CD8-positive, alpha-beta T cell (primary cell): ENCODE measurements at places on chromosomes 12 and 14.
A peak's percentile ranks its signal among the peaks of the same experiment; 100 is the strongest.

GRCh38 chr12:62466018-62466593 is 520 bp upstream of the MON2 start:
- peak; percentile 50 for DNase-seq

GRCh38 chr12:117533687-117534086 is 172.3 kb upstream of the NOS1 start:
- no peak for DNase-seq

DNA sequence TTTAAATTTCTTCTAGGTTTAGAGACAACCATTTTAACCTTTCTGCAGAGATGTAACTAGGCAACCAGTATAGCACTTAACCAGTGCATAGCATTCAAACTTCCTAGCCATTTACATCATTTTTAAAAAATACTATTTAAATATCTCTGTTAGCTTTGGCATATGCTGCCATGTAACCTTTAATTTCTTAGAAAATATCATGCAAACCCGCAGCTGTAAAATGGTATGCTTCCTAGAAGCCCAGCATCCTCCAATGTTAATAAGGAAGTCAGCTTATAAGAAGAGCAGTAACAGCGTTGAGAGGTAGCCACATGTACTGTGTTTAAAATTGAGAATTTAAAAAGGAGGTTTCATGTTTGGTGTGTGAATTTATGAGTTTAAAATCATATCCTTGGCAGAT is 22.8 kb downstream of the GNG2 start:
- DNase-seq = no peak

DNA sequence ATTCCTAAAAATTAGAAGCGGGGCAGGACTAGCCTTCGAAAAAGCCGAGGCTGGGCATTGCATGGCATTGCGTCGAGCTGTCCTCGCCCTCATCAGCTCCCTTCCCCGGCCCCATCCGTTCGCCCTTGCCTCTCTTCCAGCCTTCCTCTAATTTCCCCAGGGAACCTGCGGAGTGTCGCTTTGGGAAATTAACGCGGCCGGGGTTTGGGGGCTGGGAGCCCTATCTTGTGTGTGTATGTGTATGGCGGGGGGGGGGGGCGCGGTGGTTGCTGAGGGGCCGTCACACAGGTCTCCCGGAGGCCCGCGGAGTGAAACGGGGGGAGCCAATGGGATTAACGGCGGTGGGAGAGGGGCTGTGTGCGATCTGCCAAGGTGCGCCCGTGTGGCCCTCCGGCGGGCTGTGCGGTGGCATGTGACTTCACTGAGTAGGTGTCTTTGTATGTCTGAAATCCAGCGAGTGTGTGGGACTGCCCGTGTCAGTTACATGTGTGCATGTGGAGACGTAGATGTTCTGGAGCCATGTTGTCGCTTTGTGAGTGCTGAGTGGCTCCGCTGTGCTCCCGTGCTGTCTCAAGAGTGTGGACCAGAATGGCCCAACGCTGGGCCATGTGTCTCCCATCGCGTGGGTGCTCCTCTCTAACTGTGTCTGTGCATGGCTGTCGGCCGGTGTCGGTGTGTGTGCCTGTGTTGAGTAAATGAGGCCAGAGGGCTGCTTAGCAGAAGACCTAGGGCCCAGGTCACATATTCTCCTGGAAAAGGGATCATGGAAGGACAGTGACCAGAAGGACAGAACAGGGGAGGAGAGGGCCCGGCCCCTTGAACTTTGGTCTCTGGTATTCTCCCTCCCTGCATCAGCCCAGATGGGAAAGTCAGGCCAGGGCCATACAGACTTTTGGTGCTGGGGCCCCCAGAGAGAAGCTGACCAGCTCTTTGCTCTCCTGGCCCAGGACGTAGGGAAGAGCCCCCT is 1.5 kb downstream of the PTMS start:
- no peak for DNase-seq

DNA sequence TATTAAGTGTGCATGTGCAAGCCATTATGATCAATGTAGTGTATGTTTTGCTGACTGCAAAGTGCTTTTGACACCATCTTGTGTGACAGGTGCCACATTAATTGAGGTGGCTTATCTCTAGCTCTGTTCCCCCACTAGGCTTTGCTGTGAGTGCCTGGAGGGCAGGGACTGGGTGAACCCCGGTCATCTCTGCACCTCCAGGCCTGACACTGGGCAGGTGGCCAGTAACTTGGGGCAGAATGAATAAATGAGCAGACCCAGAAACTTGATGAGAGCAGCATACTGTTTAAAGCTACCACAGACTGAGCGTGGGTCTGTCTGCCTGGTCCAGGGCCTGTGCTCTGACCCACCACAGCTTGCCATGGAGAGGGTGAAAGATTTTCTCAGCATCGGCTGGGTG is 151.6 kb downstream of the CALM1 start:
- no peak for DNase-seq

DNA sequence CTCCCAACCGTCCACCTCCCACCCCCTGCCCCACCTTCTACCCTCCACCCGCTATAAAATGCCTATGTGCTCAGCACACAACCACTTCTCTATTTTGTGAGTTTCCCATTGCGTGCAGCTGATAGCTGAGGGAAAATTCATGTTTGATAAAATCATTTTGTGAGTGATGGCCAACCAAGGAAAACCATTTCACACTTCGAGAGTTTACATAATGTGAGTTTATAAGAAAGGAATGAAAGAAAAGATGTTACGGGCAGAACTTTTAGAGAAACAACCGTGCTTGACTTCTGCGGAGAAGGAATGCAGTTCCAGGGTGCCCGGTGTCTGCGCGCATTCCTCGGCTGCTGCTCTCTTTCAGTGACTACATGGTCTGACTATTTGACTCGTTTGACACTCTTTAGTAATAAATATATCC is 140.9 kb downstream of the EFCAB11 start:
- no peak for DNase-seq

DNA sequence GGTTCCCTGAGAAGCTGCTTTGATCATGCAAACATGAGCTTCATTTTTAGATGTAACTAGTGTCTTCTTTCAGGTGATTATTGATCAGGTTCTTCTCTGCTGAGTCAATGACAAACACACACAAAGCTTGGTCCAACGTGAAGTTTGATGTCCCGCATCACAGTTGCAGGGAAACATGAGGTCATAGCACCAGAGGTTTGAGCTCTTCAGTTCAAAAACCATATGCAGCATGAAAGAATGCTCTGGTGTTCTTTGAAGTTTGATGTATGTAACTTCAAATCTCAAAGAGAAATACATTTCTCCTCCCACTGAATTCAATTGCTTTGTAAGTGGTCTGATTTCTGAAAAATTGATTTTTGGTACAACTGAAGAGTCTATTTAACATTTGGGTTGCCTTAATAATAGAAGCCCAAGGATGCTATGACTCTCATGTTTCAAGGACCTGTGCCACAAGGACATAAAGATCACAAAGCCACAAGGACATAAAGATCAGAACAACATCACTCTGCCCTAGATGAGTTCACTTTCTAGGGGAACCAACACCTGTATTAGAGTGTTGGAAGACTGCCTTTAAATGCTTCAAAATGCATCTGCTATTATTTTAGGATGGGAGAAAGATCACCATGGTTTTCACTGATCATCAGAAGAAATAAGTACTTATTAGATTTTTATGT is 31.1 kb upstream of the AMIGO2 start:
- DNase-seq = no peak

- DNase-seq = no peak
Observed at GRCh38 chr12:8948701-8949341, 624 bp downstream of the M6PR start.

GRCh38 chr12:84702001-84702400 is 210.6 kb downstream of the SLC6A15 start:
- DNase-seq = no peak

GRCh38 chr12:94100211-94100627 is 48.2 kb upstream of the PLXNC1 start:
- DNase-seq = no peak

GRCh38 chr12:6264402-6265037 is 46.0 kb upstream of the PLEKHG6 start:
- DNase-seq = no peak

- DNase-seq = no peak
Observed at GRCh38 chr14:74249433-74250375, 10.5 kb downstream of the VSX2 start.

DNA sequence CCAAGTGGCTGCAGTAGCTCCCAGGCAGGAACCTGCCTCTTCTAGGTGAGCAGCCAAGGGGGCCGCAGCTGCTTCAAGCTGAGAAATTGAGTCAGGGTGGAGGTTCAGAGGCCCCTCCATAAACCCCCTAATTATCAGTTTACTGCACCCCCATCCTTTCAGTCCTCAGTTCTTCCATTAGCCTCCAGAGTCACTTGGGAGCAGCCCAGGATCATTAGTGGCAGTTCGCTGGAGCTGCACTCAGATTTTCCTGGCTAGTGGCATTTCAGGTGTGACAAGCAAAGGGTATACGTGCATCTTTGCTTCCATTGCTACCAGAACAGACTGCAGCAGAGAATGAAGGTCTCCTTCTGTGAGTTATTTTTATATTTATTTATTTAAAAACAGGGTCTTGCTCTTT is 358.7 kb downstream of the FUT8 start:
- no peak for DNase-seq

- DNase-seq = peak; percentile 15
Observed at GRCh38 chr14:95361373-95362137, 41.8 kb upstream of the CLMN start.

- DNase-seq = no peak
Observed at GRCh38 chr12:58818546-58818945, 101.8 kb downstream of the LRIG3 start.

- DNase-seq = no peak
Observed at GRCh38 chr12:61717986-61718385, 542.2 kb upstream of the USP15 start.

DNA sequence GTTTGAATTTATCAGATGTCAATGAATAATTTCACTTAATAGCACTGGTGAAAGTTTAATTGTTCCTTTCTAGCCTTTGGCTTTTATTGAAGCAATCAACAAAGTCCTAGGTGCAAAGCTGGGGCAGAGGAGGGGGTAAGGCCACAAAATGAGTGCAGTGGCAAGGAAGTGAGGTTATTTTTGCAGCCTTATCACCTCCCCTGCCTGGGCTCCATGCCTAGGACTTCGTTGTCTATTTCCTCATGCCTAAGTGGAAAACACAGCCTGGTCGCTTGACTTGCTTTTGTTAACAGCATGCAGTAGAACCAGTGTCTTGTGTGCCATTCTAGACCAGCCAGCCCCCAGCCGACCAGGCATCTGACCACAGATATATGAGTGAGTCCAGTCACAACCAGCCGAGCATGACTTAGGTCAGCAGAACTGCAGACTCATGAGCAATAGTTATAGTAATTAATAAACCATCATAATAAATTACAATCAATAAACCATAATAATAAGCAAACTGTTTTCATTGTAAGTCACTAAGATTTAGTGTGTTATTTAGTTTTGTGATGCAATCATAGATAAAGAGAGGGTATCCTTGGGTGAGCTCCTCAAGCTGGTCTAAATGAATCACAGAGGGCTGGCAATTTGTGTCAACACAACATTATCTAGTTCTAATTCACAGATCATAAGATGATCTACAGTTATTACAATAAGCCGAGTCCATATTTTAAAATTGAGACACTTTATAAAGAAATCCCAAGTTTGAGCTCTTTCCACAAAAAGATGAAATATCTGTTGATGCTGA is 156.8 kb downstream of the GLT1D1 start:
- DNase-seq = no peak

GRCh38 chr12:130227641-130228040 is 65.4 kb downstream of the FZD10 start:
- no peak for DNase-seq

- DNase-seq = no peak
Observed at GRCh38 chr12:93059925-93060665, 131.0 kb upstream of the EEA1 start.

- no peak for DNase-seq
Observed at GRCh38 chr12:54427106-54427505, 8.0 kb upstream of the ITGA5 start.

DNA sequence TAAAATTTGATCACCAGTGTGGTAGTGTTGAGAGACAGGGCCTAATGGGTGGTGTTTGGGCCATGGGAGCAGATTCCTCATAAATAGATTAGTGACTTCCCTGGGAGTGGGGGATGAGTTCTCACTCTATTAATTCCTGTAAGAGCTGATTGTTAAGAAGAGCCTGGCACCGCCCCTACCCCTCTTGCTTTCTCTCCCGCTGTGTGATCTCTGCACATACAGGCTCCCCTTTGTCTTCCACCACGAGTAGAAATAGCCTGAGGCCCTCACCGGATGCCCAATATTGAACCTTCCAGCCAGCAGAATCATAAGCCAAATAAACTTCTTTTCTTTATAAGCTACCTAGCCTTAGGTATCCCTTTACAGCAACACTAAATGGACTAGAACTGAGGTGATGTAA is 31.9 kb upstream of the CAND1 start:
- DNase-seq = no peak

- DNase-seq = no peak
Observed at GRCh38 chr14:59534361-59534987, 42.1 kb downstream of the CCDC175 start.

GRCh38 chr12:107336695-107337094 is 243.3 kb upstream of the CRY1 start:
- no peak for DNase-seq

DNA sequence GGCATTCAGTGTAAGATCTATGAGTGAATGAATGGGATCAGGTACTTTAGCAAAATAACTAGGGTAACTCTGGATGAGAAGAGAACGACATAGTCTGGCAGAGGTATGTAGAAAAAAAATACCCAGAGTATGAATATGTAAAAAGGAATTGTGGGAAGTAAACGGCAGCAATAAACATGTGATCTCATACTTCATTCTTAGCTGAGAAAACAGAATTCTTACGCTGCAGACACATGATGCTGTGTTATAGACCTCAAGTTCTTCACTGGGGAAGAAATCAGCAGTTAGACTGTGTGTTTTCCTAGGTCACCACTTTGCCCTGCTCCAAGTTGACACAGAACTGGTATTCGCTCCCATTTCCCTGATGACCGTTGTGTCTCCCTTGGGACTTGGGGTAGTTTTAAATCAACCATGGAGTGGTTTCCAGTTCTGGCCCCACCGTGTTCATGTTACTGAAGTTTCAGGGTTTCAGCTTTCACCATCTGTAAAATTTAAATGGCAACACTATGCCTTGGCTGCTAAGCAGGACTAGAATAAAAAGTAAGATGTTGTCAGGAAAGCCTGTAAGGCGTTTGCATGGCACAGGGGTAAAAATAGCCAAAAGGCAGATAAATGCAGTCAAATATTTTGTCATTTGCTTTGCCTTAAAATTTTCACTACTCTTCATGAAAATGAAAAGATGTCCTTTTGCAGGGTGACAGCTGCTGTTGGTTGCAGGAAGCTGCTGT is 223.7 kb downstream of the PELI2 start:
- DNase-seq = no peak

- DNase-seq = no peak
Observed at GRCh38 chr12:130438711-130439110, 101.0 kb downstream of the PIWIL1 start.

DNA sequence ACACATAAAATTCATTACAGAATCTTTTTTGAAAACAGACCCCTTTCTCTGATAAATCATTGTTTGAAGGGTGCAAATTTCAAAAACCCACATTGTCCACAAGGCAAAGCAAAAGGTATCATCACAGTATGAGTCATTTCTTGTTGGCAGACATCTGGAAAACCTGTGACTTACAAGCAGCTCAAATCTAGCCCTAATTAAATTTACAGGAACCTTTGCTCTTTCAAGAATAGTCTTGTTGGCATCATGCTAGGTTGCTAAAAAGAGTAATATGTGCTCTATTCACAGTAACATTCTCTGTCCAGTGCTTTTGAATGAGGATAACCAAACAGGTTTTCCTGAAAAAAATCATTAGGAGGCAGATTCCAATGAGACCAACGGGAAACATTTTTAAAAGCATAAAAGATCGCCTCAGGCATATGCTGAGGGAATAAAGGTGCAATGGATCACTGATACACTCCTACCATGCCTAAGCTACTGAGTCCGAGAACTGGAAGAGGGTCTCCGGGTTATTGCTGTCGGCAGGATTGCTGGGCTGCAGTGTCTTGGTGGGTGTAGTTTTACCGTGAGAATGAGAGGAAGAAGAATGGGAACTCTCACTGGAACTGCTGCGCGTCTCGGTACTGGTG is 55.5 kb upstream of the TTC7B start:
- DNase-seq = no peak
